Large intestine (tissue), 12 donors: ENCODE measurements at places on chromosomes 3 and 15.
A peak's percentile ranks its signal among the peaks of the same experiment; 100 is the strongest.

- DNase-seq, result peak; percentile 16
Measured at GRCh38 chr3:30655187-30655812, 48.9 kb downstream of the TGFBR2 start.

GRCh38 chr3:119492128-119492527 lies 6.2 kb upstream of the TIMMDC1 start:
- no peak for DNase-seq

DNA sequence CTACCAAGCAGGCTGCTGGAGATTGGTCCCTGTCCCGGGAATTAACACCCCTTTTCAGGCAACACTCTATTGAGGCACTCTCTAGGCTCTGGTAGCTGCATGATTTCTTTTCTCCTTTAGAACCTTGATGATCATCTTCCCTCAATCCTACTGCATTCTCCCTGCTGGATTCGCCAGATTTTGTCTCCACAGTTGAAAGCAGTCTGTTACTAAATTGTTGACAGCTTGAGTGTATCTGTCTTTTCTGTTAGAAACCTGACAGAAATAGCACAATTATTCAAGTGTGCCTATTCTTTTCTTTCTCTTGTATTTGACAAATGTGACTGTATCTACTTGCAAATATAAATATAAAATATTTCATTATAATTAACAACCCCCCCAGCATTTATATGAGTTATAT lies 830.8 kb upstream of the CADM2 start:
- no peak for DNase-seq

GRCh38 chr15:60704129-60704528 lies 225.2 kb upstream of the ICE2 start:
- DNase-seq, result no peak

GRCh38 chr3:54578417-54578816 lies 349.4 kb downstream of the LRTM1 start:
- DNase-seq, result no peak

- DNase-seq, result no peak
Measured at GRCh38 chr3:157574531-157574930, 71.3 kb upstream of the VEPH1 start.

DNA sequence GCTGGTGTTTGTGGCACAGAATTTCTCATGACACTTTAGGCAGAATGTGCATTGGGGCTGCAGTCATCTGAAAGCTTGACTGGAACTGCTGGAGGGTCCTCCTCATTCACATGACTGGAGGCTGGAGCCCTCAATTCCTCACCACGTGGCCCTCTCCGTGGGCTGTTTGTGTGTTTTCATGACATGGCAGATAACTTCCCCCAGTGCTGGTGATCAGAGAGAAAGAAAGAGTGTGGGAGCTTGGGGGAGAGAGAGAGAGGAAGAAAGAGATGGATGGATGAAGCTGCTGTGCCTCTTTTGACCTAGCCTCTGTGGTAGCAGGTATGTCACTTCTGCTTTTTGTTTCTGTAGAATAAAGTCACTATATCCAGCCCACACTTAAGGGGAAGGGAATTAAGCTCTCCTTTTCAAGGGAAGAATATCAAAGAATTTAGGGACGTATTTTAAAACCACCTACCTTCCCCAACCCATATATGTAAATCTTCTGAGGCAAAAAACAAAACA lies 169.6 kb upstream of the IL12A start:
- DNase-seq, result no peak

- DNase-seq, result no peak
Measured at GRCh38 chr3:170614214-170614966, 28.5 kb upstream of the SLC7A14 start.

GRCh38 chr3:53242155-53242554 lies 13.7 kb downstream of the TKT start:
- no peak for DNase-seq

DNA sequence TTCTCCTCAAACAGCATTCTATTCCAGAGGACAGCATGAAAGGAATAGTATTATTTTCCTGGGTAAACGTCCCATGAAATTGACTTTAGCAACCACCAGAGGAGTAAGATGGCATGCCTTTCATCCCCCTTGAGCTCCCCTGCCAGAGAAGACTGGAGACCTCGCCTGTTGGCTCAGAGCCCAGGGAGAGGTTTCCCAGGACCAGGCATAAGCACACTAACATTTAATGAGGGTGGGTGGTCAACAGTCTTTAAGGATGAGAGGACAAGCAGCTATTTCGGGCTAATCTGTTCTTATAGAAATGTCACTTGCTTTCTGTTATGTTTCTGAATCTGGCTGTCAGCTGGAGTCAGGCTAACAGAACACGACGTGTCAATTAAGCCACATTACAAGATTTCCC lies 390.5 kb downstream of the GABRG3 start:
- no peak for DNase-seq

- no peak for DNase-seq
Measured at GRCh38 chr15:99409560-99409959, 156.2 kb upstream of the MEF2A start.

DNA sequence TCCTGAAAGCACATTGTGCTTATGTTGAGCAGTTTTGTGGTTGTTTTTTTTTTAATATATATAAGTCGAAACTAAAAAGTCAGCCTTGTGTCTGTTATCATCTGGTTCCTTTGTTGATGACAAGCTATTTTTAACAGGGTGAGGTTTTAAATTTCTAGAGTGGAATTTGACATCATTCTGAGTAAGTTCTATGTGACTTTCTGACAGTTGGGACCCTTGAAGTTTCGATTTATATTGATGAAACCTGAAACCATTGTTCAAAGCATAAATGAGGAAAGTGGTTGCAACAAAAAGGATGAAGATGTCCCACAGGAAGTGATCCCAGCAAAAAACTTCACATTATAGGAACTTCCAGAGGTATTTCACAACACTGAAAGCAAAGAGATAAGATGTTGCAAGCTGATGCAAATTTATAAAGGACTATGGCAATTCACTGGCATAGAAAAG lies 94.0 kb downstream of the CYP19A1 start:
- no peak for DNase-seq

DNA sequence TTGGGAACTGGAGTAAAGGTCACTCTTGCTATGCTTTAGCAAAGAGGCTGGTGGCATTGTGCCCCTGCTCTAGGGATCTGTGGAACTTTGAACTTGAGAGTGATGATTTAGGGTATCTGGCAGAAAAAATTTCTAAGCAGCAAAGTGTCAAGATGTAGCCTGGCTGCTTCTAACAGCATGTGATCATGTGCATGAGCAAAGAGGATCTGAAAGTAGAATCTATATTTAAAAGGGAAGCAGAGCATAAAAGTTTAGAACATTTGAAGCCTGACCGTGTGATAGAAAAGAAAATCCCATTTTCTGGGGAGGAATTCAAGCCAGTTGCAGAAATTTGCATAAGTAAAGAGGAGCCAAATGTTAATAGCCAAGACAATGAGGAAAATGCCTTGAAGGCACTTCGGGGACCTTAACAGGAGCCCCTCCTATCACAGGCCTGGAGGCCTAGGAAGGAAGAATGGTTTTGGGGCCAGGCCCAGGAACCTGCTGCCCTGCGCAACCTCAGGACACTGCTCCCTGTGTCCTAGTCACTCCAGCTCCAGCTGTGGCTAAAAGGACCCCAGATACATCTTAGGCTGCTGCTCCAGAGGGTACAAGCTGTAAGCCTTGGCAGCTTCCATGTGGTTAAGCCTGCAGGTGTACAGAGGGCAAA lies 212.2 kb upstream of the LINGO1 start:
- DNase-seq, result no peak

DNA sequence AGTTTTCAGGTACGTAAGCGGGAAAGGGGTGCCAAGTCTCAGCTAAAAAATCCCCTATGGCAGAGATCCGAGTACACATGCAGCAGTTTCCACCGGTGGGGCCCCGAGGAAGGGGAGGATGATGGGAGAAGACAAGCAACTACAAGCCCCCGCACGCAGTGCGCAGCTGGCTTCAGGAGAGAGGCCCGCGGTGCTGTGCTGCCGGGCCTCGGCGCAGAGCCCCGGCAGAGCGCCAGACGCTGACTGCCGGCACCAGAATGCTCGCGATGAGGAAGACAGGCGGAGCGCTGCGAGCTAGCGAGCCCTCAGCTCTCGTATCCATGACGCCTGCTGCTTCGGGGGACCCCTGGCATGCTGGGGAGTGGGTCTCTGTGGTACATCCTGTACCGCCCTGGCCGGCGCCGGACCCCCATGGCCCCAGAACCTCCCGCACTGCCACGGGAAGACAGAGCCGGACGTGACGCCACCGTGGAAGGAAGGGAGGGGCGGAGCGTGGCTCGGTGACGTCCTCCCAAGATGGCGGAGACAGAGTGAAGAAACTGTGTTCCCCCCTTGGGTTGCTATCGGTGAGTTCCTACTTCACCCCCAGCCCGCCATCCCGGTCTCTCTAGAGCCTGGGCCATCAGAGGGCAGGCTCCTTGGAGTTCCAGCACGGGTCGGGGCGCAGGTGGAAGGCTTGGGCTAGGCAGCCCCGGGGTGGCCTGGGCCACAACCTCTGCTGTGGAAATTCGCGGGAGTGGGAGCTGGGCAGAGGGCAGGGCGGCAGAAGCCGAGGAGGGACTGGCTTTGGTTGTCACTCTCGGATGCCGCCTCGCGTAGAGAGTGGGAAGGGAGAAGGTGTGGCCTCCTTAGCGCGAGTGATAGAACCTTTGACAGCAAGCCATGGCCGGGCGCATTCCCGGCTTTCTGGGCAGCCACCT lies at the start of gene MYNN:
Gene MYNN, plus strand, starts transcription at position 500 of the 920 bp plus-strand sequence. CDS start 900 bp downstream, outside the sequence.
- peak; percentile 94 for DNase-seq

- no peak for DNase-seq
Measured at GRCh38 chr3:22922317-22922716, 280.8 kb upstream of the UBE2E2 start.

DNA sequence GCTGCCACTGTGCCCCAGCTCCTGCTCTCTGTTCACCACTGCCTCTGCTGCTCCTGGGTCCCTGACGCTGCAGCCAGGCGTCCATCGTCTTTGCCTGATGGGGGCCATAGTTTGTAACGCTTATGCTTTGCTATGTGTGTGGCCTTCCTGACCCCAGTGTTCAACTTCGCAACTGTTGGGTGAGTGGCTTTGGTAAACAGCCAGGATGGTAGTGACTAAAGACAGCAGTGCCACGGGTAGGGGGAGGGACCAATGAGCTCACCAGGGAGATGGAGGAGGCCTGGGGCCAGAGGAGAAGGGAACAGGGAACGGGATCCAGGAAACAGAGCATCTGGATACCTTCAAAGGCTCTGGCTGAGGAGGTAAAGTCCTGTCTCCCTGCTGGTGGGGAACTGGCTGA lies 75.9 kb upstream of the ALDH1L1 start:
- DNase-seq, result no peak

- DNase-seq, result peak; percentile 31
Measured at GRCh38 chr3:196619223-196619622, 20.3 kb upstream of the NRROS start.

DNA sequence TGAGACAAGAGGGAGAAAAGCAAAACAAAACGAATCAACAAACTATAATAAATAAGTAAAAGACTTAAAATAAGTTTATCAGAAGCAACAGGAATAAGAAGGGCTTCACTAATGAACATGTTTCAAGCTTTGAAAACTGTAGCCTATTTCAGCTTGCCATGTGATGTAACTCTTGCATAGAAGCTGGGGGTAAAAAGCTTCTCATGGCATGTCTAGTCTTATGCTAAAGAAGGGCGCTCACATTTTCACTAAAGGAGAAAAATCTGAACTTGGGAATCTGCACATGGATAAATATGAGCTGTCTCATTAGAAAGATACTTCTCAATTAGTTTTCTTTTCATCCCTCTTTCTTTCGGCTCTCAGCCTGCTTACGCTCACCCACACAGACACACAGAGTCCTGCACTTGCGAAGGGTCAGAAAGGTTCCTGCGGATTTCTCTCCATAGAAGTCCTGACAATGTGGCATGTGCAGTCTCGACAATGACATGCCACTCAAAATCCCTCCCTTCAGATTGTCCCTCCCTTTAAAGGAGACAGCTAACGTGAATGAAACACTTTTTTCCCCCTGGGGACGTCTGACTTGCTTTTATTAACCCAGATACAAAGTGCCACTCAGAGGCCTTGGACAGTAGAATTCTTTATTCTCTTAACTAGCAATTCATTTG lies 568.9 kb upstream of the NR2F2 start:
- no peak for DNase-seq

GRCh38 chr15:34019369-34019990 lies 19.5 kb downstream of the AVEN start:
- no peak for DNase-seq

DNA sequence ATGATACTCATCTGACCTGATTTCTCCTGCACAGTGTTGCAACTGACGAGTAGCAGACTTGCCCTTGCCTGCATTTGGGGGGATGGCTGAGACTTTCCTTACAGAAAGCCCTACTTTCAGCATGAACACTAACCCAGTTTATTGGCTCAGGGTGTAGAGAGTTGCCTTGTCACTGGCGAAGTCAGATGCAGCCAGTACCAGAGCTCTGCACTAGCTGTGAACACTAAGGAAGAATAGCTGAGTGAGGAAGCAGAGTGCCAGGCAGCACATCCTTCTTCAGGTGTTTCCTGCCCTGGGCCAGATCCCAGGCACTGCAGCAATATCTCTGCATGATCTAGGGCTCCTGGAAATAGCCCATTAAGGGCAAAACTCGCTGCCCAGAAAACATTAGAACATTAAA lies 154.0 kb upstream of the SYNPR start:
- no peak for DNase-seq

GRCh38 chr3:136734382-136735070 lies 17.7 kb downstream of the STAG1 start:
- no peak for DNase-seq

DNA sequence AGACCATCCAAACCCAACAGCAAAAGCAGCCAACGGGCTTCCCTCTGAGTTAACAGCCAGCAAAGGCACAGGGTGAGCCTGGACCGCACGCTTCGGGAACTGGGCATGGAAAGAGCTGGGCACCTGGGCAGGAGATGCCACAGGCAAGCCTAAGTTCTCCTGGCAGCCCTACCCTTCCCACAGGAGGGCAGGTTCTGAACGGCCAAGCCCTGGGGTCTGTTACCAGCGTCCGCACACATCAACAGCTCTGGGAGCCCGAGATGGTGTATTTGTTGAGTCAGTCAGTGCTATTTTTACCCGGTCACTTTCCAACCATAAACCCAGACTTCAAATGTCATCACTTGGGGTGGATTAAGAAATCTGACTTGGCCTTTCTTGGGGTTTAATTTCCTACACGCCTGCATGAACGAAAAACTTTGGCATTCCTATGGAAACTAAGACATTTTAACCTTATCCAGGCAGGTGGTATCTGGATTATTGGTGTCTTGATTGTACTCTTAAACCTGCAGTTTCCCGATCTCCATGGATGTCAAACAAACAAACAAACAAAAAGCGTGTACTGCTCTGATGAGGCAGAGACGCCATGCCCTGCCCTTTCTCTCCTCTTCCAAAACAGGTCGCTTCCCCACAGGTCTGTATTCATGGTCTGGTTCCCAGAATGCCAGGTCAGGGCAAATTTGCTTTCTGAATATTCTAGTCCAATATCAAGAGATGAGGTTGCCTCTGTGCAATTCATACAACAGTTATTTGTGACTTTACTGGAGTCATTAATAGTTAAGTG lies 99.7 kb downstream of the XXYLT1 start:
- no peak for DNase-seq
